Astrocyte (in vitro differentiated cells and primary cell): ENCODE measurements at places on chromosomes 11 and 22. TPM values are rescaled to one million over a fixed set of nuclear protein-coding genes. Genes with fewer than 3 reads are reported as not detected.

GRCh38 chr11:100978442-100978841 is 151.2 kb downstream of the PGR start:
- no peak for DNase-seq

GRCh38 chr11:13896175-13896980 is 66.1 kb upstream of the SPON1 start:
- no peak for DNase-seq

GRCh38 chr11:69125861-69126260 is 29.9 kb upstream of the SMIM38 start:
- no peak for DNase-seq

DNA sequence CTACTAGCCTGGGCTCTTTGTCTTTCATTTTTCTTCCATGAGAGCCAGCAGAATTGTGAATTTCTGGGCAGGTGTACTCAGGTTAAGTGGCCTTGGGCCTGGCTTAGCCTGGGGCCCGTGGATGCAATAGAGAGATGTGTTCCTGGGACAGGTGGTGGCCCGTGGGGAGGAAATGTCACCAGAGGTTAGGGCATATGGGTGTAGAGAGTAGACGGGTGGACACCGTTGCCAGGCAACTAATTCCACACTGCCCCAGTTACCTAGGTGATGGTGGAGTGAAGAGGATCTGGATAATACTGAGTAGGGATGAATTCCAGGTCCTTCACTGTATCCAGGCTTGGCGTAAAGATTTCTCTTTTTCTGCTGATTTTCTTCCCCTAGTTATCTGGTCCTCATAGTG is 175.0 kb downstream of the INSC start:
- no peak for DNase-seq

DNA sequence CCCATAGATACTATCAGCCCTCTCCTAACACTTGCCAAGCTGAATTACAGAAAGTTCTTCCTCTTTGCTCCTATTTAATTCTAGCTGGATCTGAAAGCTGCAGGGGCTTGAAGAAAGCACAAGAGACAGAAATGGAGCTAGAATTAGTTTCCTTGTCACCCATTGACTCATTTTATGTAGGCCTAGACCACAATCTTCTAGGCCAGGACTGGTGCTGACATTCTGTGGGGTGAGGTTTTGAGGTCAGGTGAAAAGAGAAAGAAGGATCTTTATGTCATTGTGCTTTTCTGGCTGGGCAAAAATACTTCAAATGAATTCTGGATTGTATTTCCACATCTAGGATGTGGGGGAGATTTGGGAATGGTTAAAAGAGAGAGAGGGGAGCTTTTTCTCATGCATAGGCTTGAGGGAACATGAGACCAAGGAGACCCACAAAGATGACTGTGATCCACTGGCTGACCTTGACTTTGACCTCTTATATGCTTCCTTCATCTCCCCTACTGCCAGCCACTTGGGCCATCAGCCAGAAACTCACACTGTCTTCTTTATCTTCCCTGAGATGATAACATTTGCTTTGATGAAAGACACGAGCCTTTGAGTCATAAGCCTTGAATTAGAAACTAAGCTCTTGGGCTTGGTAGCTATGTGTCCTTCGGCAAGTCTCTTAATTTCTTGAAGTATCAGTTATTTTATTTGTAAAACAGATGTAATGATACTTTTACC is 274.9 kb upstream of the CADM1 start:
- peak; percentile 25 for DNase-seq

DNA sequence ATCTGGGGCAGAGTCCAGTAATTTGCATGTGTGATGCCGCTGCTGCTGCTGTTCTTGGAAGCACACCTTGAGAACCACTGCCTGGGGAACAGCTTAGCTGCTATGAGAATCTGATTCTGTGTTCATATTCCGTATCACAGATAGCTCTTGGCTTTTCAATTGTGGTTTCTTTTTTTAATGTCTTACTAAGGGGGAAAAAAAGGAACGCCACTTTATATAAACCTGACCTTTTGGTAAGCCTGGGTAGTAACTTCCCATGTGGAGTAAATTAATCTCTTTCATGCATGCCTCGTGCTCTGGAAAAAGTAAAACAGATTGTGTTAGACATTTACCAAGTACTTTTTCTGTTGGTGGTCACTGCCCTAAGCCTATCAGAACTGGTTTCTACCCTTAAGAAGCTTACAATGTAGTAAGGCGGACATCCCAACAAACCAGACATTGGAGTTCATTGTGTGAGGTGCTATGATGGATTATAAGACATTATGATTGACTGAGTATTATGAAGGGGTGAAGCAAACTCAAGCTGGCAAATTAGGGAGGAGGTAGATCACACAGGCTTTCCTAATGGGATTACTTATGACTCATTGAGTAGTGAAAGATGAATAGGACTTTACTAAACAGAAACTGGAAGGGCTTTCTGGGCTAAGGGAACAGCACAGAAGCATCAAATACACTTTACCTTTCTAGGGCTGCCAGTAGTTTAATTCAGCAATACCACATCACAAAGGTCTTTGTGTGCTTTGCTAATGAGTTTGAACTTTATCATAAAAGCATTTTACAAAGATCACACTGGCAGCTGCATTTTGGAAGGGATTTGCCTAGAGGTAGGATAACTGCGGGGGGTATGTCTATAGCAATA is 64.7 kb downstream of the MAML2 start:
- peak; percentile 76 for DNase-seq

DNA sequence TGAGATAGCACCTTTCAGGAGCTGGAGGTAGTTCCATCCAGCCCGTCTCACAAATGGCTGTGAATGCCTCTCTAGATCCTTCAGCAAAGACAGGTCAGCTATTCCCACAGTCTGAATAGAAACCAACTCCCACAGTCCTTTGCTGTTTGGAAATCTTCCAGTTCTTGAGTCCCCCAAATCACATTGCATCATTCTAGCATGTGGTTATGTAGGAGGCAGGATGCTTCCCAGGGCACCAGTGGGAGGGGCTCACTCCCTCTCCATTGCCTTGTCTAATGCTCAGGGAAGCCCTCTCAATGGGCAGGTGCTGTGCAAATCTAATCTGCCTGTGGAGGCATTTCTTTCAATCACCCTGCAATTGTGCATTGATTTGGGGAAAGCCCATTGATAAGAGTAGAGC is 14.6 kb downstream of the NAV2 start:
- peak; percentile 47 for DNase-seq

- DNase-seq = peak; percentile 94
Measured at GRCh38 chr11:12581923-12582322, 92.3 kb upstream of the TEAD1 start.

- DNase-seq = no peak
Measured at GRCh38 chr11:7787239-7787638, 9.5 kb downstream of the OR5P2 start.

DNA sequence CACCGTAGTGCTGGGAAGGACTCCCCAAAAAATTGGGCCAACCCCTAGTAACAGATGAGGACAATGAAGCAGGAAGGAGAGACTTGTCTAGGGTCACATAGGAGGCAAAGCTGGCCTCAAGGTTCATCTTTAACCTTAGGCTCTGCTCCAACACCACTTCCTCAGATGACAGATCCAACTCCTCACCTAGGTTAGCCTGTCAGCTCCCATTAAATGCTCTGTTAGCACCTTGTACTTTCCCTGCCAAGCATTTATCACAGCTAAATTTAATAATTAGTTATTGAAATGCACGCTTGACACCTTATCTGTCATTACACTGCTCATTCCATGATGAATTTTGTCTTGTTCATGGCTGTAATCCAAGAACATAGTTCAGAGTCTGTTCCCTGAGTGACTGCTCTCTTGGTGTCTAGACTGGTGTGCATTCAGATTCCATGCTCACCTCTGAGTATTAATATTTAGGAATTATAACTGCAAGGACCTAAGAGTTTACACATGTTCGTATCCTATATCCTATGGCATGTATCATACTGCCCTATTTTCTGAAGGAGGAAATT is 18.6 kb downstream of the MAP6 start:
- DNase-seq = no peak

Gene SLC25A17
- 24.6 and 24.8 TPM in 2 replicates for total RNA-seq

DNA sequence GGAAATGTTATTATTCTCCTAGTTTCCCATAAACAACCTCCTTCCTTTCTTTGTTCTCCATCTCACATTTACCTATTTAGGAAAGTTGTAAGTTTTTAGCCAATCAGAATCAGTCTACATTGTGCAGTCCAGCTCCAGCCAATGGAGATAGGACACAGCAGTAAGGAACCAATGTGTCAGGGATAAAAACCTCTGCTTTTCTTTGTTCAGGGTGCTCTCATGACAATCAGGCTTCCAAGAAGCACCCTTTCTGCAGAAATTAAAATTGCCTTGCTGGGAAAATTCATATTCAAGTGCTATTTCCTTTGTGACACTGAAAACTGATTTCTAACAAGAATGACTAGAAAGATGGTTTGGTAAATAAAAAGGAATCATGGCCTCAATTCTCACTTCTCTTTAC is 14.6 kb downstream of the SCGB2A1 start:
- DNase-seq = peak; percentile 6

DNA sequence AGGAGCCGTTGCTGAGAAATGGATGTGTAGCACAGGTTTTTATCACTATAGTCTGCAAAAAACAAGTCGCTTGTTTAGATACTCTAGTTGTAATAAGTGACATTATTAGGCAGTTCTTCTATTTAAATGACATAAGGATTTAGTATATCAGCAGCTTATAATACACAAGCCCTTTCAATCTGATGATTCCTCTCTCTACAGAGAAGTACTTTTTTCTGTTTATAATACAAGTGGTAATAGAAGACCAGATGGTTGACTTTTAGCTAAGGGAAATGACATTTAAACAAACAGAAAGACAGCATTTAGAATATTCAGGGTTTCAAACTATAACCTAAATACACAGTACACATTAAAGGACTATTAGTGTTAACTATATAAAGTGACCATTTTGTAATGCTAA is 60.4 kb downstream of the IMMP1L start:
- no peak for DNase-seq

- DNase-seq = peak; percentile 4
Measured at GRCh38 chr11:19259487-19260345, 19.0 kb upstream of the E2F8 start.

DNA sequence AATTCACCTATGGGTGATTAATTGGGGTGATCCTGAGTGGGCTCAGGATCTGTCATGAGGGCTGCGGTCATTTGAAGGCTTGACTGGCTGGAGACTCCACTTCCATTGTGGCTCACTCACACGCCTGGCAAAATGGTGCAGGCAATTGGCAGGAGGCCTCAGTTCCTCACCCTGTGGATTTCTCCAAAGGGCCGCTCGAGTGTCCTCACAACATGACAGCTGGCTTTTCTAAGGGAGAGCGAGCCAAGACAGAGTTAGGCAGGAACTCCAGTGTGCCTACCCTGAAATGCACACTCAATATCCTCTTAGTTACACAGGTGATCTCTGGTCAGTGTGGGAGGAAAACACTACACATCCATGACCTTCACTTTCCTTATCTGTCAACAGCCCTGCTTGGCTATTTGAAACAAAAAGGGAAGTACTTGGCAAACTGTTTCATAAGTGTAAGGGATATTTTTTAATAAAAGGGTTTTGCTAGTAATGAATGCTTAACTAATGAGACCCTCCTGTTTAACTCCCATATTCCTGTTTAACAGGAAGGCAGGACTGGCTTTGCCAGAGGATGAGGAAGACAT is 25.7 kb downstream of the OSBP2 start:
- DNase-seq = no peak

DNA sequence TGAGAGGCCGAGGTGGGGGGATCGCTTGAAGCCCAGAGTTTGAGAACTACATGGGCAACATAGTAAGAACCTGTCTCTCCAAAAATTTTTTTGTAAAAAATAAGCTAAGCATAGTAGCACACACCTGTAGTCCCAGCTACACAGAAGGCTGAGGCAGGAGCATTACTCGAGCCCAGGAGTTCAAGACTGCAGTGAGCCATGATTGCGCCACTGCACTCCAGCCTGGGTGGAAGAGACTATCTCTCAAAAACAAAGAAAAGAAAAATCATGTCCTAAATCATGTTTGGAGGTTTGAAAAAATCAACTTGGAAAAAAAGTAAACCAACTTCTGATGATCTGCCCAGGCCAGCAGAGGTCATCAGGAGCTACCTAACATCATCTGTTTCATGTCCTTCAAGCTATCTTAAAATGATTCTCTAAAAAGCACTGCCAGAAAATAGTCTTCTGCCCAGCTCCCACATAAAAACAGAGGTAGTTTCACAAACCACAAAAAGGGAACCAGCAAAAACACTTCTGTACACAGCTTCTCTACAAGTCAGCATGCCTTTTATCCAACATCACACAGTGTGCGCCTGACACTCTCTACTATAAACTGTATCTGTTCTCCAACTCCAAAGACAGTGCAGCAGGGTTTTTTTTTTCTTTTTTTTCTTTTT is 165.0 kb downstream of the SOX6 start:
- DNase-seq = no peak

GRCh38 chr11:115456019-115456418 is 48.2 kb downstream of the CADM1 start:
- peak; percentile 32 for DNase-seq

- DNase-seq = no peak
Measured at GRCh38 chr11:127105593-127106541, 105.3 kb upstream of the KIRREL3 start.

Gene SAA4
- not detected in 2 replicates for total RNA-seq

DNA sequence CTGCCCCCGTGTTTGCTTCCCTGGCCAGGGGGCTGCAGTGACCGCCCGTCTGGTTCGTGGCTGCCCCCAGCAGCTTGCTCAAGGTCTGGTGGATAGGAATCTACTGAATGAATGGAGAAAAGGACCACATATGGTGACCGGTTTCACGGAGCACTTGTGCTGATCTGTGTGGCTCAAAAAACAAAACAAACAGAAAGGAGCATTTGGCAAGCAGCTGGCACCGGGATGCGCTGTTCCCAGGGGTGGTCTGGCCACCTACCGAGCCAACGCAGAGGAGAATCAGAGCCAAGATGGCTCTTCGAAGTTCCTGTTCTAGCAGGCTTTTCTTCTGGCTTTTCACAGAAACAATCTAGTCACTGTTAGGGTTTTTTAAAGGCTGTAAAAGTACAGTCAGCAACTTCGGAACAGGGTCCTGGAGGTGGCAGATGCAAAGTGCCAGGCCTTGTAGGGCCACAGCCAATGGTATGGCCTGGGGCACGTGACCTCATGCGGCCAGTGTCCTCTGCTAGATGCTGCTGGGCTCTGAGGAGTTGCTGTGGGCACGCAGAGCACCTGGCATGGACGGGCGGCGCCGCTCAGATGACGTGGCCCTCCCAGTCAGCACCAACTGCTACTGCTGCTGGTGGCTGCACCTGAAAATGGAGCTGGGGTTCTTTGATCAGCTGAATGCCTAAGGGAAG is 27.3 kb upstream of the PACSIN2 start:
- DNase-seq = peak; percentile 14

DNA sequence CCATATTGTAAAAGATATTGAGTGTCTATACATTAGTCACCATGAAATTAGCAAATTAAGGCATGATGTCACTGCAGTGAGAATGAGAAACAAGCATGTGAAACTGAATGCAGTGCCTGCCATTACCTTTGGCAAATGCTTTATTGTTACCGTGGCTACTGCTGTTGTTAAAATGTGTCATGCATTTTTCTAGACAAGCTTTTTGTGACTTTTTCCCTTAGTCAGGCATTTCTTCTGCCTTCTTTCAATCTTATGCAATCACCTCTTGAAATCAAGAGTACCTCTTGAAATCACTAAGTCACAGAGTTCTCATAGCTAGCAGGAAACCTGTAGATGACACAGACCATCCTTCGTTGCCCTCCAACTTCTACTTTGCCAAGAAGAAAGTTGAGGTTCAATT is 461.7 kb upstream of the TENM4 start:
- DNase-seq = peak; percentile 3

Gene HBE1
- not detected in 2 replicates for total RNA-seq
